ENCODE measurements at places on chromosomes 11 and 22.

DNA sequence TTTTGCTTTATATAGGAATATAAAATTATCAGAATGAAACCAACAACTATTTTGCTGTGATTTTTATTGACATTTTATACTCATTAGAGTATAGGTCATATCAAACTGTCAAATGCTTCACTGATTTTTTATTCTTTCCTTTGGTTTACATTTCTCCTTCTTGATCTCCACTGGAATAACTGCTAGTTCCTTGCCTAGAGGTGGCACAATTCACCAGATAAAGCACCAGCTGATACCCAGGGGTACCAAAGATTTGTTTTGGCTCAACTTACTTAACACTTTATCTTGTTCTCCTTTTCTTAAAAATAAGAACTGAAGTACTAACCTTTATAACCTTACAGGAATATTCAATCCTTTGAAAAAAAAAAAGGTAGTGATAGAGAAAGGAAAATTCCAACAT, 725.1 kb upstream of the CHORDC1 start:
- DNase-seq, result no peak

DNA sequence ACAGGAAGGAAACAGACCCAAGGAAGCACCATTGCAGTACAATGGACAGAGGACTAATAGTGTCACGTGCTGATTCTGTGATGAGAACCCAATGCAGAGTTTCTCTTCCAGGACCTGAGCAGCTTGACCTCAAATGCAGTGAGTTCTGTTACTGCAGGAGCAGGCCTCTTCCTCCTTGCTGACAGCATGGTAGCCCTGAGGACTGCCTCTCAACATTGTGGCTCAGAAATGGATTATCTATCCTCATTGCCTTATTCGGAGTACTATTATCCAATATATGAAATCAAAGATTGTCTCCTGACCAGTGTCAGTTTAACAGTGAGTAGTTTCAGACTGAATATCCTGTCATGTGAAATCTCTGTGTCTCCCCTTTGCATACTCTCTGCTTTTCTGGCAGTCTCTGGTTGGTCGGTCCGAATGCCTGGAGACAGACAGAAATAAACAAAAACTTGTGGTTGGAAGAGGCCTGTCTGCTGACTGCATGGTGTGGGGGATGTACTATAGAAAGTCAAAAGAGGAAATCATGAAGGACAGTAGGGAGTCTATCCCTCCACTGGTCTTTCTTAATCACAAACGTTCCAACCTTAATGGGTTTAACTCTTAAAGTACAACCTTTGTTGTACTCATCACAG, 6.9 kb upstream of the MS4A14 start:
- no peak for DNase-seq

- DNase-seq, result no peak
These were observed 15.4 kb downstream of the TAGLN start for GRCh38 chr11:117214404-117215110.

- DNase-seq, result no peak
These were observed 69.5 kb upstream of the GRIK4 start for GRCh38 chr11:120442031-120442430.

DNA sequence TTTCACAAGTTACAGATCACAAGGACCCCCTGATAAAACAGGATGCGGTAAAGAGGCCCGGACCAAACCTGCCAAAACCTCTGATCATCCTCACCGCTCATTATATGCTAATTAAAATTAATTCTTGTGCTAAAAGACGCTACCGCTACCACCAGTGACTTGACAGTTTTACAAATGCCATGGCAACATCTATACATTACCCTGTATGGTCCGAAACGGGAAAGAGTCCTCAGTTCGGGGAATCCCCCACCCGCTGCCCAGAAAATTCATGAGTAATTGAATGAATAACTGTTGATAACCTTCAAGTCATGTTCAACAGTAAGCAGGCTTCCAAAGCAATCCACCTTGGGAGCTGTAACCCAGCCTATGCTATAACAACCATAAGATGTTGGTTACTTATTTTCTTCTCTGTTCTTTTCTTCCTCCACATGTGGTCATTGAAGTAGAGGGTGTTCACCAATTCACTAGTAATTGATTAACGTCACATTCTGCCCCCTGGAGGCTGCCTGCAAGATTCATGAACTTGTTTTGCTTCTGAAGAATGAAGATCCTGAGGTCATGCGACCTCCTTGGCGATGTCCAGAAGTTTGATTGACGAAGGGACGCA, 20.6 kb downstream of the APOBEC3H start:
- DNase-seq, result no peak

DNA sequence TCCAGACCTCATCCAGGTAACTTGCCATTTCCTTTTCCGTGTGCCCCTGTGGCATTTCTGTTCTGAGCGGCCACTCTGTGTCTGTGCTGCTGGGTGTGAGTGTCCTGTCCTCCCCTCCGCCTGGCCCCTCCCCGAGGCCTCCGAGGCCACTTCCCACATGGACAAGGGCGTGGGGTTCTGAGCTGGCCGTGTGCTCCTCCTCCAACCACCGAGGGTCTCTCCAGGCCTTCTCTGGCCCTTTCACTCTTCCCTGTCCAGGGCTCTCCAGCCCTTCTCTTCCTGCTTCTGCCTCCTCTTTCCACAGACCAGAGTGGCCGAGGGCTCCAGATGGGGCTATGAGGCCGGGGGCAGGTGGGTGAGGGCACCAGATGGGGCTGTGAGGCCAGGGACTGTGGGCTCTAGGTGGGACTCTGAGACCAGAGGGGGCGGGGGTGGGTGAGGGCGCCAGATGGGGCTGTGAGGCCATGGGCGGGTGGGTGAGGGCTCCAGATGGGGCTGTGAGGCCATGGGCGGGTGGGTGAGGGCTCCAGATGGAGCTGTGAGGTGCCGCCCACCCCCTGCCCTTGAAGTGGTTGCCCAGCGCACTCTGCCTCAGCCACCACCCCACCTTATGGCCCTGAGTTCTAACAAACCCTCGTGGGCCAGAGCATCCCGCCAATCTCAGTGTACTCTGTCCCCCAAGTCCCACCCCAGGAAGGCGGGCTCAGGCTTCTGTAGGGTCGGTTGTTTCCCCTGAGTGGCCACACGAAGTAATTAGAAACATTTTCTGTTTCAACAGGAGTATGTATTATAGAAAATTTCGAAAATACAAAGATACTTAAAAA, 24.1 kb downstream of the PTDSS2 start:
- DNase-seq, result no peak

GRCh38 chr11:74463216-74463615, 4.1 kb downstream of the KCNE3 start:
- DNase-seq, result no peak

DNA sequence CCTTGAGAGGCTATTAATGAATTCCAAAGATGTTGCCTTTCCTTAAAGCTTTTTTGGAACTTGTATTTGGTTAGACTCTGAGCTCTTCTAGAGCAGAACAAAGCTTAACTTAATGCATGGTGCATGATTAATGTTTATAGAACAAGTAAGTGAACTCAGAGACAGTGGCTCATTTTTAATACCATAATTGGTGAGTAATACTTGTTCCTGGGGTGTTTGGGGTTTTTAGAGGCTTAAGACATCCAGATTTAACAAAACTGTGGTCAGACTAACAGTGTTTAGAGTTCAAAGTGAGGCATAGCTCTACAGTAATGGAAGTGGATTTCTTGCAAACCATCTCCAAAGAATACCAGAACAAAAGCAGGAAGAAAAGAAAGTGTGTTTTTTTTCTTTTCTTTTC, 73.7 kb upstream of the CTSC start:
- DNase-seq, result peak; percentile 13

GRCh38 chr22:27447289-27447688, 354.3 kb downstream of the MN1 start:
- DNase-seq, result no peak

DNA sequence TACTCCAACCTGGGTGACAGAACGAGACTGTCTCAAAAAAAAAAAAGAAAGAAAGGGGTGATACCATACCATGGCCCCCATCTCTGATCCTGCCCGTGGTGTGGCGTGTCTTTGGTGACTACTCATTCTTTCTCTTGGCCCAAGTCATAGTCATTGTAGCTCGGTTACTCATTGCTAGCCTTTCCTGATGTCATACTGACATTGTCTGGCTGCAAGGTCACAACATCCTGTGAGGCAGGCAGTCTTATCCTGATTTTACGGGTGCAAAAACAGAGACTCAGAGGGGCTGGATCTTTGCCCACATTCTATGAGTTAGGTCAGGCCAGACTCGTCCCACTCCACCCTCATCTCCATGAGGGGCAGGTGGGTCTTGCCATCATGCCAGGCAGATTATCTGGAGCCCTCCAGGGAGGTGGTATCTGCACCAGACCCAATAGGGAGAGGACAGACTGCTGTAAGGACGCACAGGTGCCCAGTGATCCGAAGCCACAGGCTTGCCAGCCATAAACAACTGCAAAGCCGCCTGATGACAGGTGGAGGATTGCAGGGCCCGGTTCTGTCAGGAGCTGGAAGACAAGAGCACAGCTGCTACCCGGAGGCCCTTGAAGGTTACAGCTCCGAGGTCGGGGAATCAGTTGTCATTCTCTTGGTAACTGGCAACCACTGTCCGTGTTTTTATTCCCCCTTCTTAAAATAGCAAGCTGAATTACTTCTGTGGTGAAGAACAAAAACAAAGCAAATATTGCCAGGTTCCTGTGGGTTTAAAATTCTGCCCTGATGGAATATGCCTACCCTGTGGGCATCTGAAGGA, 13.8 kb downstream of the TOM1 start:
- peak; percentile 91 for DNase-seq

DNA sequence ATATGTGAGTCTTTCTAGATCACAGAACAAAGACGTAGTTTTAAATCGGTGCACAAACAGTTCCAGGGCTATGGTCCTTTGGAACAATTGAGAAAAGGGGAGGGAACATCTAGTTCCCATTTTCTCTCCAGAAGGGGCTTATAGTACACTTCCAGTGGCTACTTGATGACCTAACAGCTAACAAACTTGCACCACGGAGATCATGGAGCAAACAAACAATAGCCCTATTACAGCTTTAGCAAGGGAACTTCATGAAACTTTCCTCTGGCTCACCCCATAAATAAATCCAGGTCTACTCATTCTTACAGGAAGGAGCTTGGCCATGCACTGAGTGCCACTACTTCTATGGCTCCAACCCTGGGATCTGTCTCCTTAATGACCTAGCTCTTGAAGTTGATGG, 8.3 kb upstream of the FOLR2 start:
- no peak for DNase-seq

DNA sequence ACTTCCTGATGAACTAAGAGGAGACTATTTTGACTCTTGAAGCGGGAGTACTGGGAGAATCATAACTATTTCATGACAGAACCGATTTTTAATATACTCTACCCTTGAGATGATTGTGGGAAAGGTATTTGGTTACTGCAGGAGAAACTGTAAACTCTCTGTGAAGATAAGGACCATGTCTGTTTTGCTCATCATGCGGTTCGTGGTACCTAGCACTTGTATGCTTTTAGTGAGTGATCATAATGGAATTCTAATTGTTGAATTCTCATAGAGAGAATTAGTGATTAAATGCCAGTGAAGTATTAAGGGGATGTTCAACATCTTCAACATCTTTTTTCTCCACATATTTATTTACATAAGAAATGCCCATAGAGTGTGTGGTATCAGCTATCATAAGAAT, 11.4 kb downstream of the AASDHPPT start:
- DNase-seq, result peak; percentile 50

DNA sequence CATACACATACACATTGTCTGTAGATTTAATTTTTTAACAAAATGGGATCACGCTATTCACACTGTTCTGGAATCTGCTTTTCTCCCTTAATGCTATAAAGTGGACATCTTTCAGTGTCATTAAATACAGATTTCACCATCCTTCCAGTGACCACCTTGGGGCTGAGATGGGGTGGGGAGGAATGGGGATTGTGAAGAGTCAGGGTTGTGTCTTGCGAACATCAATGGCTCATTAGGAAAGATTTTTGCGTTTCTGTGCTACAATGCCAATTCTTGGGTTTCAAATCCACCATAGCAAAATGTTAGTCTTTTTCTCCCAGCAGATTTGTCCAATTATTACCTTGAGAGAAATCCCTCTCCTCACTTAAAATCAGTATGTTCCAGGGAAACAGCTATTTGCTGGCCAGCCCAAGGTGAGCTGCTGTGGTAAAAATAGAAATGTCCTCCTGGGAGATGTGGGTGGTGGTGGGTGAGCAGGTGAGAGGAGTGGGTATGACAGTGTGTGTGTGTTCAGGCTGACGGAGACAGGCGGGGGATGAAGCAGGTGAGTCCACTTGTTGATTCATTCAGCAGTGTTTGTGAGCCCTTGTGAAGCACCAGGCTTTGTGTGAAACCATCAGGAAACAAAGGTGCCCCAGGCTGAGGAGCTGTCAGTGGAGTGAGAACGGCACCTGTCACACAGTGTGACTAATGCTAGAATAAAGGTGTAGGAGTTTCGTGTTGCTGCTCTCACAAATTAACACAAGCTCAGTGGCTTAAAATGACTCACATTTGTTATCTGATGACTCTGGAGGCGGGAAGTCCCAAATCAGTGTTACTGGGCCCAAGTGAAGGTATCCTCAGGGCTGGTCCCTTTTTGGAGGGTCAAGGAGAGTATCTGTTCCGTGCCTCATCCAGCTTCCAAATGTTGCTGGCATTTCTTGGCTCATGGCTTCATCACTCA, 1.7 kb upstream of the CBX6 start:
- DNase-seq, result no peak

DNA sequence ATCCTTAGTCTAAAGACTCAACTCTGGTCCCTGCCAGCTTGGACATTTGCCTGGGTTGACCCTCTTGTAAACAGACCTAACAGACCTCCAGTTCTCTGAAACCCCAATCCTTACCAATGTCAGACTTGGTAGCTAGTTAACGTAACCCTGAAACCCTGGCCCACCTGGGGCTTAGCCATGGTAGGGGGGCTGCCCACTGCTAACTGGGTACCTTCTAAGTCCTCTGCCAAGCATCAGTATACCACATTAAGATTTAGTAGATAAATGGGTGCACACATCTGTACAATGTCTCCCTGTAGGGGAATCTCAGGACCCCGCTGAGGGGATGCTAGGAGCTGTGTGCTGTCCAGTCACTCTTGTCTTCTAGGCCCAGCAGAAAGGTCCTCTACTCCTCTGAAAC, 29.9 kb upstream of the TH start:
- DNase-seq, result no peak

- DNase-seq, result no peak
These were observed 10.3 kb downstream of the CAT start for GRCh38 chr11:34449013-34449412.

DNA sequence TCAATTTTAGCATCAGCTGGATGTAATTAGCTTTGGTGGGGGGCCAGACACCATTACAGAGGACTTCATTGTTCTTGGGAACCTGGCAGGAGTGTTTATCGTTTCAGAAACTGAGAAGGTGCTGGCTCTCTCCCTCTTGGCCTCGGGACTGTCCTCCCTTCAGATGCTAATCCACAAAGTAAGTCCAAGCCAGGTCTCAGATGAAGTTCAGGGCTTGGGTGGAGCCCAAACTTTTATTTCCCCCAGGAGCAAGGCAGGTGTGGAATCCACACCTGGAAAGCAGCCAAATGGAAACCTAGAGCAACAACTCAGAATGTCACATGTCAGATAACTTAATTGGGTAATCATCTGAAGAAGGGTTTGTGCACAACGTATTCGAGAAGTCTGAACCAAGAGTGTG, 119.2 kb downstream of the ME3 start:
- DNase-seq, result no peak

- no peak for DNase-seq
These were observed 7.8 kb upstream of the POLR3H start for GRCh38 chr22:41551877-41552582.
